Activated CD4-positive, alpha-beta T cell treated with anti-CD3 and anti-CD28 coated beads, Interleukin-2, amount 50 U/mL, for 16 hours (primary cell): ENCODE measurements at places on chromosomes 4 and X.
A peak's percentile ranks its signal among the peaks of the same experiment; 100 is the strongest.

DNA sequence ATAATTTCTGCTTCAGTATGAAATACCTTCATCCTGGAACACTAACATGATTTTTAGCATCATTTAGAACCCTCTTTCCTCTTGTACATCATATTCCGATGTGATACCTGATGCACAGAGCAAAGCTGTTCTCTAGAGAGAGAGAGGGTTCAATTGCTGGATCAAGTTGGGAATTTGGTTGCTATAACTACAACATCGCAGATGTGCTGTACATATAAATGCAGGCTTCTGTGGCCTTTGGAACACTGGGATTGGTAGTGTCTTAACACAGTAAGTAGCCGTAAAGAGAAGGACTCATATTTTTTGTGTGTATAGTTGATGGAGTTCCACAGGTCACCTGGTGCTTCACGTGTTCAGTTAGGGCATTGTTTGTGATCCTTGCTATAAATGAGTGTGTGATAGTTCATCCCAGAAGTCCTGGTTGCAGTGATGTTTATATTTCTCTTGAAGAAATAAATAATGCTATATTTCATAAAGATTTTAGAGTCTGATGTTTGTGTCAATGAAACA, 119.2 kb downstream of the RAPGEF2 start:
- no peak for DNase-seq

- no peak for DNase-seq
Measured at GRCh38 chr4:47427935-47428334, 35.6 kb downstream of the COMMD8 start.

GRCh38 chr4:167713756-167714155, 378.6 kb upstream of the ANXA10 start:
- DNase-seq = no peak

GRCh38 chr4:74830928-74831327, 36.6 kb upstream of the BTC start:
- no peak for DNase-seq

DNA sequence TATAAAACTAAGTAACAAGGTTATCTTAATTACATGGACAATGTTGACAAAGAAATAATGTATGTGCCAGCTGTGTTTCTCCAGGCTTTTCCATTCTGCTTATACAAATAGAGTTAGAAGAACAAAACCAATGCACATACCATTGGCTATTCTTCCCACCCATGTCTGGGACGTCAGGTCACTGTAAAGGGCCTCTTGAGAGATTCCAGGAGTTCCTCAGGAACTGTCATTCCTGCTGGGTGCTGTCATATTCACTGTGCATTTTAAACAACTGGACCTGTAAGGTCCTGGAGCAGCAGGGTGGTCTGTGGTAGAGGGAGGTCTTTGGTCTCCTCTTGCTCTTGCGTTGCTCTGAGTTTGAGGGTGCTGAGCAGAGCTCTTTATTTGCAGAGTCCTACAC, 74.6 kb upstream of the AP1S2 start:
- no peak for DNase-seq

DNA sequence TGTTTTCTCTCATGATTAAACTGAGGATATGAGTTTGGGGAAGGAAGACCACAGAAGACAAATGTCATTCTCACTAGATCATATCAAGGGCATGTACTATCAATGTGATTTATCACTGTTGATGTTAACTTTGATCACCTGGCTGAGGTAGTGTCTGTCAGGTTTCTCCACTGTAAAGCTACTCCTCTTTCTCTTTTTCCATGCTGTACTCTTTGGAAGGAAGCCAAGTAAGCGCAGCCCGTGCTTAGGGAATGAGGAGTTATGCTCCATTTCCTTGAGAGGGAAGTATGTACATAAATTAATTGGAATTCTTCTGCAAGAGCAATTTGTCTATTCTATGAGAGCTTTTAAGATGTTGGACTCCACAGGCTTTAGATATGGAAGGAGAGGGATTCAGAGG, 4.0 kb upstream of the KANTR start:
- no peak for DNase-seq

GRCh38 chrX:37672563-37672962, 13.0 kb upstream of the XK start:
- DNase-seq = no peak

GRCh38 chr4:150579551-150580234, 2.3 kb upstream of the MAB21L2 start:
- DNase-seq = no peak

DNA sequence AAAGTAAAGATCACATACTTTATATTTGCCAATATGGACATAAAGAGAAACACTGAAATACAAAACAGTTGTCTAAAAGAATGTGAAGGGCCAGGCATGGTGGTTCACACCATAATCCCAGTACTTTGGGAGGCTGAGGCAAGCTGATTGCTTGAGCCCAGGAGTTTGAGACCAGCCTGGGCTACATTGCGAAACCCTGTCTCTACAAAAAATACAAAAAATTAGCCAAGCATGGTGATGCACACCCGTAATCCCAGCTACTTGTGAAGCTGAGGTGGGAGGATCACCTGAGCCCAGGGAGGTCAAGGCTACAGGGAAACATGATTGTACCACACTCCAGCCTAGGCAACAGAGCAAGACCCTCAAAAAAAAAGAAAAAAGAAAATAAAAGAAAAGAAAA, 11.8 kb downstream of the RBM47 start:
- DNase-seq = no peak

DNA sequence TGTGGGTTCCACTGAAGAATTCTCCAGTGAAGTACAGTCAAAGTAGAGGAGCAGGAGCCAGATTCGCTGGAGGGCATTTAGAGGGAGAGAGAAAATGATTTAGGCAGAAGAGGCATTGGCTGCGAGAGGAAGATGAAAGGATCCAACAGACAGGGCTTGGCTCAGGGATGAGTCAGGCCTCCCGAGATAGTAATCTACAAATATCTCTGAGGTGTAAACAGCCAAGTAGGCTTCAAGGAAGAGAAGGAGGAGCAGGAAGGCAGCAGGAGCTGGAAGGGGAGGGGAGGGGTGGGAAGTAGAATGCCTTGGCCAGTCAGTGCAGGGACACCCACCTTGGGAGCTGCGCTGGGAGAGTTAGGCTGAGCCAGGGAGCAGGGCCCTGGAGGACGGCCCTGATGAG, 55.5 kb downstream of the PJA1 start:
- no peak for DNase-seq

- no peak for DNase-seq
Measured at GRCh38 chrX:44422631-44423030, 79.2 kb upstream of the EFHC2 start.

GRCh38 chr4:144906181-144906925, 191.6 kb downstream of the ANAPC10 start:
- no peak for DNase-seq

- no peak for DNase-seq
Measured at GRCh38 chr4:140819610-140820009, 63.4 kb upstream of the TBC1D9 start.

DNA sequence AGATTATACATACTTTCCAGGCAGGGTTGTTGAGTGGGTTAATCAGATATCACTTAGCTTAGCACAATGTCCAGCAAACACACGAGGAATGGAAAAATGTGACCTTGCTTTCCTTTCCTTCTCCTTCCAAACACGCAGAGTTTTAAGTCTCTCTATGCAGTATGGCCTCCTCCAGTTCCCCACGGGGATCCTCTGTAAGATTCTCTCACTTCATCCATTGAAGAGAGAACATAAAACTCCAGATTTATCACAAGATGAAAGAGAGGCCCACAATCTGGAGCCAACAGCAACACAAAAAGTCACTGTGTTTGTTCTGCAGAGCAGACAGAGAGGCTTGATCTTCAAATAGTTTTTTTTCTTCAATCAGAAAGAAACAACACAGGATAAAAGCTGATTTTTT, 336.8 kb upstream of the CLNK start:
- DNase-seq = no peak

GRCh38 chr4:3712112-3712805, 53.9 kb upstream of the ADRA2C start:
- no peak for DNase-seq

DNA sequence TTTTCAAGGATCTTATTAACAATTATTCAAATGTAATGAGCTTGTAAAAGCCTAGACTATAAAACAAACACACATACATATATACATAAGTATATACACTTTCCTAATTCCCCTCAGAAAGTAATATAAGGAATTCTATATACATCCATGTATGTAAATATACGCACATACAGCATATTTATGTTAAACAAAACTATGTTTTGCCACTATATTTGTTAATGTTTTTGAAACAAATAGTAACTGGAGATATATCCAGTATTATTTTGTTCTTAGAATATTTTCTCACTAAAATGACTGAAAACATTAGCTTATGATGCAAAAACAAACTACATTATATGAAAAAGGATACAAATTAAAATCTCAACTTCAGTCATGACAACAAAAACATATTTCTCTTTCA, 85.1 kb downstream of the FBXO8 start:
- no peak for DNase-seq

DNA sequence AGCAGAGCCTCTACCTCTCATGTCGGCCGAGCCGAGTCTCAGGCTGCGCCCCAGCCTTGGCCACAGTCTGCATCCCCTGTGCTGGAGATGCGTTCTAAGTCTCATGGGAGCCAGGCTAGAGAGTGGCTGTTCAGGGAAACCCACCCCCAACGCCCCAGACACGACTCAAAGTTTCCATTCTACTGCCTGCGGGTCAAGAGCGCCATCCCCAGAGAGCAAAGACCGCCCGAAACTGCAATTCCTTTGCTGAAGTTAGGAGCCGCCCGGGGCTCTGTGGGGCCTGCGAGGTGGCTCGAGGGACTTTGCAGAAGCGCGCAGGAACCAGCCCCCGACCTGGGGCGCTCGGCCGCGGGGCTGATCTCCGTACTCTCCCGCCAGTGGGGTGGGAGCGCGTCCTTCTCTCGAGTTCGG, 10.0 kb upstream of the ELF4 start:
- peak; percentile 16 for DNase-seq

GRCh38 chr4:12734586-12734985, 749.6 kb downstream of the RAB28 start:
- DNase-seq = no peak

- no peak for DNase-seq
Measured at GRCh38 chr4:25000639-25001038, 30.1 kb downstream of the LGI2 start.

- DNase-seq = no peak
Measured at GRCh38 chrX:145751943-145752342, 65.7 kb upstream of the SLITRK2 start.

DNA sequence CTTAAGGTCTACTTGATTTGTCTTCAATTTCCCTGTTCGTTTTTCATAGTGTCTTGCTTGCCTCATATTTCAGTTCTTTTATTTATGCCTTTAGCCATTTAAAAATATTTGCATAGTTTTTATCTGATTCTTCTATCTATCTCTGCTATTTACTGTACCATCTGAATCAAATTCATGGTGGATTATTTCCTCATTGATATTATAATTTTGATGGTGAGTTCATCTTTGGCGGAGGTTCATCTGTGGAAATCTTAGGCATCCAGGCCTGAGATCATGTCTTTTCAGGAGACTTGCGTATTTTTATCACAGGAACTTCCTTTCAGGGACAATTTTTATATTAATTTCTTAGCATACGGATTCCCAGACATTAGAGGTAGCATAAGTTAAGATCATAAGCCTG, 275.2 kb downstream of the STPG2 start:
- DNase-seq = no peak

GRCh38 chrX:72124540-72125201, 7.0 kb downstream of the RTL5 start:
- DNase-seq = no peak

- no peak for DNase-seq
Measured at GRCh38 chr4:8258552-8259212, 10.9 kb upstream of the HTRA3 start.

GRCh38 chrX:39894683-39895082, 203.1 kb downstream of the BCOR start:
- no peak for DNase-seq

- no peak for DNase-seq
Measured at GRCh38 chrX:6574762-6575161, 39.8 kb upstream of the VCX3A start.

GRCh38 chr4:72768364-72768763, 199.3 kb upstream of the ADAMTS3 start:
- DNase-seq = no peak

DNA sequence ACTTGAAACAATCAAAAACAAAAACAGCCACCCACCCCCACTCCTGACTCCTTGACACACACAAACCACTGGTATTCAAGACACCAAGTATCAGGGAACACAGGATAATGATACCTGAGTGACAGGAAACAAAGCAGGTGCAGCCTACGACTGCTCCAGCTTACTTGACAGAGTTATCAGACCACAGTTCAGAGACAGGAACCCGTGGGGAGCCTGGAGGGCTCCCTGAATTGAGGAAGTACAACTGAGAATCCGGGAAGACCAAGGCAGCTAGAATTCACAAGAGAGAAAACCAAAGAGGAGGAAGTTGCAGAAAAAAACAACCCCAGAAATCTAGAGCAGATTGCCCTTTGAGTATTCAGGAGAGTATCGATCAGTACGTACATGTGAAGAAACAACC, 20.5 kb downstream of the COMMD8 start:
- DNase-seq = no peak

- DNase-seq = no peak
Measured at GRCh38 chrX:40132751-40133150, 35.0 kb upstream of the BCOR start.

DNA sequence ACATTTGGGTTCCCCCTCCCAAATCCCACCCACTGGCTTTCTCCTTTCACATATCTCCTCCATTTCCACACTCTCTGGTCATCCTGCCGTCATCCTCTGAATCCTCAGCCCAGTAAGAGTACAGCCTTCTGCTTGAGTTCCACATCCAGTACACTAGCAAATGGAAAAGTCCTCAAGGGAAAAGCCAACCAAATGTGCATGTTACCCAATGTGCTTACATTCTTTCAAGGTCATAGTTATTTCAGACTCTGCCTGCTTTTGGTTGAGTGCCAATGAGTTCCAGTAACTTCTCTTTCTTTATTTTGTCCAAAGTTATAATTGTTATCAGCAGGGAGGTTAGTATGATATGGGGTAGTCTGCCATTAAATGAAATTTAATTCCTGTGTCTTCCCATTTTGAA, 78.1 kb downstream of the SRPX start:
- DNase-seq = no peak

- no peak for DNase-seq
Measured at GRCh38 chrX:105646592-105647372, 175.6 kb upstream of the NRK start.

DNA sequence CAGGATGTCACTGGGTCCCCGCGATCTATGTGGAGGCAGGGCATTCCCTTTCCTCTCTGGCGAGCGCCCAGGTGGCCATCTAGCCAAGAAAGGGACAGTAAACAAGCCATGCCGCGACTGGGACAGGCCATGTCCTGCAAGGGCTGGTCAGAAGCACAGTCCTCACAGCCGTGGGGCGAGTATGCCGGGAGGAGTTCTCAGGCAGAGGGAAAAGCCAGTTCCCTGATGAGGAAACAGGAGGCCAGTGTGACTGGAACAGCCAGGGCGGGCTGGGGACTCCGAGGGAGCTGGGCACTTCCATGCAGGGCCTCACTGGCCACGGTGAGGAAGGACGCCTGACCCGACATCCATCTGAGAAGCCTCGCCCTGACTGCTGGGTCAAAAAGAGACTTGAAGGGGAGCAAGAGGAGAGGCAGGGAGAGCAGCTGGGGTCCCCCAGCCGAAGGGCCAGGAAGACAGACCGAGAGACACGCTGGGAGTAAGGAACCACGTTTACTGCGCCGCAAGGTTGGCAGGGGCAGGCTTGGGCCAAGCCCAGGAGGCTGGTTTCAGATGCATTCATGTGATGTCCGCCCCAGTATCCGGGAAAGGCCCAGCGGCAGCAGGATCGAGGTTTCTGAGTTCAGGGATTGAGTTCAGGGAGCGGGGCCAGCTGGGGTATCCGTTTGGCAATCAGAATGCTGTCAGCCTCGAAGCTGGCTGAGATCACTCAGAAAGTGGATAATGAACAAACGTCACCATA, 15.0 kb downstream of the CFAP99 start:
- DNase-seq = no peak

GRCh38 chr4:52894443-52894842, 32.3 kb downstream of the RASL11B start:
- DNase-seq = no peak
